Esophagus muscularis mucosa (tissue), 4 donors: ENCODE measurements at places on chromosomes 16 and 17. TPM values are rescaled to one million over a fixed set of nuclear protein-coding genes. Genes with fewer than 3 reads are reported as not detected.
A peak's percentile ranks its signal among the peaks of the same experiment; 100 is the strongest.

SPOP gene
- 156 TPM for total RNA-seq

SLC46A1 gene
- total RNA-seq, result 4.6 TPM

NPIPA8 gene
- 34.2 TPM for total RNA-seq

NTN1 gene
- total RNA-seq, result 116 TPM

C16orf46 gene
- total RNA-seq, result not detected

SOCS7 gene
- 11.2 TPM for total RNA-seq

CCL5 gene
- 11.3 TPM for total RNA-seq

SLC52A1 gene
- not detected for total RNA-seq

TUFM gene
- 92.0 TPM for total RNA-seq

DNA sequence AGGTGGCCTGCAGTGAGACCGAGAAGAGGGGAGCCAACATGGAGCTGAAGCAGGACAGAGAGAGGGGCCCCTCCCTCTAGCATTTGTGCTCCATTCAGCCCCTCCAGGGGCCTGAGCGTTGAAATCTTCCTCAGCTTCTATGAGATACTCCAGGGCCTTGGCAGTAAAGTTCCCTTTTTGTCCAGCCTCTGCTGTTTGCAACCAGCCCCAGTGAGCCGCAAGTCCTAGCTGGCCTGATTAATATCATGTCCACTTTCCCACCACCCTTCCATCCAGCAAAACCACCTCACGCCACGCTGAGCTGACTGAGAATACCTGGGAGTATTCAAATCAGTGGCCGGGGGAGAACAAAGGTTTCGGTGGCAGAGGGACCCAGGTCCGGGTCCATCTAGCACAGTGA lies 11.7 kb upstream of the RPH3AL start:
- H3K36me3 ChIP-seq, result no peaks in the 10 kb centered on the region
- H3K4me1 ChIP-seq, result no peaks in the 10 kb centered on the region
- H3K27ac ChIP-seq, result no peak overlapping the region
- H3K27me3 ChIP-seq, result no peaks in the 10 kb centered on the region
- DNase-seq, result no peak
- no peak overlapping the region for H3K4me3 ChIP-seq

- no peak overlapping the region for H3K4me3 ChIP-seq
- no peak for DNase-seq
- H3K27me3 ChIP-seq, result no peaks in the 10 kb centered on the region
Measured at GRCh38 chr17:75601057-75601987, 13.7 kb downstream of the MYO15B start.

DNA sequence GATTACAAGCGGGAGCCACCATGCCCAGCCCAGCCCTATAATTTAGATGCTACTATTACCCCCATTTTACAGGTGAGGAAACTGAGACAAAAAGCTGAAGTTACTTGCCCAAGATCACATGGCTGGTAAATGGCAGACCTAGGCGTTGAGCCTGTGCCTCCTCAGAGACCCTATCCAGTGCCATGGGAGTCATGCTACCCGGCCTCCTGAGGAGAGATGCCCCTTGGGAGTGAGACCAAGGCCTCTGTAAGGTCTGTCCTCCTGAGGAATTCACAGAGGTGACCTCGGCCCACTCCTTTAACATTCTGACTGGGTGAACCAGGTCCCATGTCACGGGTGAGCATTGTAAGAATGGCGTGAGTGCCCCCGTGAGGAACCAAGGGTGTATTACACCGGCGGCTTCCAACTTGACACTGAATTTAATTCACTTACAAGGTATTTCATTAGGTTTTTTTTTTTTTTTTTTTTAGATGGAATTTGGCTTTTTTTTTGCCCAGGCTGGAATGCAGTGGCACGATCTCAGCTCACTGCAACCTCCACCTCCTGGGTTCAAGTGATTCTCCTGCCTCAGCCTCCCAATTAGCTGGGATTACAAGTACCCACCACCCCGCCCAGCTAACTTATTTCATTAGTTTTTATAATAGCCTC lies 95.7 kb downstream of the ABCC6 start:
- no peak overlapping the region for H3K4me3 ChIP-seq
- H3K4me1 ChIP-seq, result peaks cover 43% of the 10 kb centered on the region
- DNase-seq, result peak; percentile 94
- peak overlapping the region; percentile 73 for H3K27ac ChIP-seq
- no peaks in the 10 kb centered on the region for H3K27me3 ChIP-seq
- H3K36me3 ChIP-seq, result peaks cover 64% of the 10 kb centered on the region

DNA sequence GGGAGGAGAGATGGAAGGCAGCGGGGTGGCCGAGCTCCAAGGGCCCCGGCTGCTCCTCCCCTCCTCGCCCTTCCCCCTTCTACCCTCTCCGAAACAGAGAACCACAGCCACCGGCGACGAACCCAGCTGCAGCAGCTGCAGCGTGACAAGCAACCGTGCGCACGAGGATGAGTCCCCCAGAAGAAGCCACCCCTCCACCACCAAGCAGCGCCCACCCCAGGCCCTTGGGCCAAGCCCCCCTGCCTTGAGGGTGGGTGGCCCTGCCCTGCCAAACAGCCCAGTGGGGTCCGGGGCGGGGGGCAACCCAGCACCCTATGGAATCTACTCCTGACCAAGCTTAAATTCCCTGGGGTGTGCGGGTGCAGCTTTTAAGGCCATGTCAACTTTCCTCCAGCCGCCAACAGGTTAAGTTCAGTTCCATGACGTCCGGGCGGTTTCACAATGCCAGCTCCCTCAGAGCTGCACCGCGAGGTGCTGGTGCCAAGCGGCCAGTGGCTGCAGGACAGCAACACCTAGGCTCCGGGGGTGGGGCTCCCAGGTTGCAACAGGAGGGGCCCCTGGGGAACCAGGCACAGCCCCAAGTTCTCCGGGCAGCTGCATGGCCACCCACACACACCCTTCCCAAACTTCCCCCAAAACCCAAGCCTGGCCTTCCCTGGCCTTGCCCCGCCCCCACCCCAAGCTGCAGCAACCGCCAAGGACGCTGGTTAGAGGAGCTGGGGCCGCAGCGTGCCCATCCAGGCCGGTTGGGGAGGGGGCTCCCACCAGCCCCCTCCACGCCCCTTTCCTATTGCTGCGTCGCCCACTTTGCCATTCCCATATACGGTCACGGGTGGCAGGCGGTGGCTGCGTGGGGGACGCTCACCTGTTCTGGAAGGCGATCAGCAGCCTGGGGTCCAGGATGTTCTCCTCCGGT lies 2.0 kb downstream of the CBX4 start:
- peaks cover 26% of the 10 kb centered on the region for H3K27me3 ChIP-seq
- peak overlapping the region; percentile 98 for H3K27ac ChIP-seq
- DNase-seq, result no peak

DNA sequence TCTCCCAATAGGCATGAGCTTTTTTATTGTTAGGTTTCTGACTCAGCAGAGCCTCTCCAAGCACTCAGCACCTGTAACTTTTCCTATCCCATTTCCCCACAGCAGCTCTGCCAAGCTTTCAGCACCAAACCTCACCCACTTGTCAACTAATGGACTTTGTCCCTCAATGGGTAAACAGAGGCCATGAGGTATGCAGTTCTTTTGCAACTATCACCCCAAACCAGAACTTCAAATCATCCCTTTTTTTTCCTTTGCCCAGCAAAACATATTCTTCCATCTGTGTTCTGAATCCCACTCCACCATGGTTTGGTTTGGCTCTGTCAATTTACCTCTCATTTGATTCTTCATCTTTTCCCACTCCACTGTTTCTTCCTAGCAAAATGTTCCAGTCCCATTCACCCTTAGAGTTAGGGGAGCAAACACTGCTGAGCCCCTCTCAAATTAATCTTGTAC lies 58.1 kb downstream of the TOX3 start:
- H3K4me3 ChIP-seq, result no peak overlapping the region
- no peak for DNase-seq
- H3K27ac ChIP-seq, result no peak overlapping the region

DNA sequence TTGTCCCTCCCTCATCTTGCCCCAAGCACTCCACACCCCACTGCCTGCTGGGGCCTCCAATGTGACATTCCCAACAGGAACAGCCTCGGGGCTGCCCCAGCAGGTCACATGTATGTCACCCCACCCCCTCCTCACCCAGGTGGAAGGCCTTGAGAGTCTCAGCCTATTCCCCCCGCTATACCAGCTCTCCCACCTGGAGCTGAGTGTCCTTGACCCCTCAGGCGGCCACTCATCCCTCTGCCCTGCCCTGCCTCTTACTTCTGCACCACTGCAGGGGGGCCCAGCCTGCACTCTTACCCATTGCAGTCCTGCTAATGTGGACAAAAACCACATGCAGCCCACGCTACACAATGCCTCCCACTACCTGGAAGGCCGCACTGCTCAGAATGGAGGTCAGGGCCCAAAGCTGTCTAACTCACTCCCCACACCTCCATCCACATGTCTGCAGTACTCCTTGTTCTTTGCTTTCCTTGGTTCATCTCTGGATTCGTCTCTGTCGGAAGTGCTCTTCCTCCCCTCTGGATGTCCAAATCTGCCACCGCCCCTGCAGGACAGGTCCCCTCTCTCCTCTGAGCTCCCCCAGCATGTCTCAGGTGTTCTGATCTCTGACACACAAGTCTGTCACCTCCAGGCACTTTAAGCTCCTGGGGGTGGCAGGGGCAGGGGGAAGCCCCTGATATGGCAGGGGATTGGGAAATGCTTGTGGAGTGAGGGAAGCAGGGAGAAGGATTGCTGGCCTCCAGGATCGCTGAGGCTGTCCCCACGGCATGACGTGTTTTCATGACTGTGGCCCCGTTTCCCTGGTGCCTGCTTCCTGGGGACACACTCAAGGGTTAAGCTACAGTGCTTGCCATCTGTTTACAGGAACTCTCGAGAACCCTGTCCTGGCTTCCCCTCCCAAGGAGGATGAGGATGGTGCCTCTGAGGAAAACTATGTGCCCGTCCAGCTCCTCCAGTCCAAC lies 20.8 kb downstream of the TRPV2 start:
- no peak overlapping the region for H3K27ac ChIP-seq
- no peak overlapping the region for H3K4me3 ChIP-seq
- DNase-seq, result no peak
- H3K27me3 ChIP-seq, result no peaks in the 10 kb centered on the region
- H3K4me1 ChIP-seq, result peaks cover 24% of the 10 kb centered on the region

DNA sequence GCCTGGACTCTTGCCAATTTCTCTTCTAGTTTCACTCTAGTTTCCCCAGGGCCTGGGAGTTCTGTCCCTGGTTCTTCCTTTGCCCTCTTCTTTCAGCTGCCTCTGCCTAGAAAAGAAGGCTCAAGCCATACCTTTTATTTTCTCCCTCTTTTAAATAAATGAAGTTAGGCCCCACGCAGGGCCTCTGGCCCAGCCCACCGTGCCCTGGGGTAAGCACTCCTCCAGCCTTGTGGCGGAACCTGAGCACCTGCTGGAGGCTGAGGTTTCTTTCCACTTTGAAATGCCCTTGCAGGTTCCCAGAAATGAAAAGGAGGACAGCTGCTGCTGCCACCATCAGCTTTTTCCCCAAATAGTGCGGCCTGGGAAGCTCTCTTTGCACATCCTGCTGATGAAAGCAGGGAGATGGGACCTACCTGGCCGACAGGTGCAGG lies 139.4 kb downstream of the CCDC182 start:
- no peaks in the 10 kb centered on the region for H3K36me3 ChIP-seq
- DNase-seq, result no peak
- peak overlapping the region; percentile 59 for H3K27ac ChIP-seq
- H3K4me3 ChIP-seq, result peak overlapping the region; percentile 32

GRCh38 chr17:35879773-35880654 lies at the start of gene CCL5:
TSS of gene CCL5 (minus strand) at chr17:35880360.
- DNase-seq, result no peak
- no peak within 1 kb of the TSS for H3K27ac ChIP-seq
- H3K4me3 ChIP-seq, result no peak within 1 kb of the TSS
- H3K4me1 ChIP-seq, result no peaks in the 10 kb centered on the region
- no peaks in the 10 kb centered on the region for H3K27me3 ChIP-seq
- no peaks in the 10 kb centered on the region for H3K36me3 ChIP-seq

- no peaks in the 10 kb centered on the region for H3K27me3 ChIP-seq
- no peaks in the 10 kb centered on the region for H3K4me1 ChIP-seq
- no peaks in the 10 kb centered on the region for H3K36me3 ChIP-seq
- no peak for DNase-seq
- no peak overlapping the region for H3K27ac ChIP-seq
- no peak overlapping the region for H3K4me3 ChIP-seq
Measured at GRCh38 chr16:54152362-54153239, 134.0 kb downstream of the IRX3 start.

GRCh38 chr17:77451245-77451893 lies 310.6 kb downstream of the SEC14L1 start:
- H3K36me3 ChIP-seq, result no peaks in the 10 kb centered on the region
- H3K4me1 ChIP-seq, result peaks cover 76% of the 10 kb centered on the region
- H3K4me3 ChIP-seq, result peak overlapping the region; percentile 74
- DNase-seq, result no peak
- H3K27me3 ChIP-seq, result no peaks in the 10 kb centered on the region
- H3K27ac ChIP-seq, result peak overlapping the region; percentile 96

DNA sequence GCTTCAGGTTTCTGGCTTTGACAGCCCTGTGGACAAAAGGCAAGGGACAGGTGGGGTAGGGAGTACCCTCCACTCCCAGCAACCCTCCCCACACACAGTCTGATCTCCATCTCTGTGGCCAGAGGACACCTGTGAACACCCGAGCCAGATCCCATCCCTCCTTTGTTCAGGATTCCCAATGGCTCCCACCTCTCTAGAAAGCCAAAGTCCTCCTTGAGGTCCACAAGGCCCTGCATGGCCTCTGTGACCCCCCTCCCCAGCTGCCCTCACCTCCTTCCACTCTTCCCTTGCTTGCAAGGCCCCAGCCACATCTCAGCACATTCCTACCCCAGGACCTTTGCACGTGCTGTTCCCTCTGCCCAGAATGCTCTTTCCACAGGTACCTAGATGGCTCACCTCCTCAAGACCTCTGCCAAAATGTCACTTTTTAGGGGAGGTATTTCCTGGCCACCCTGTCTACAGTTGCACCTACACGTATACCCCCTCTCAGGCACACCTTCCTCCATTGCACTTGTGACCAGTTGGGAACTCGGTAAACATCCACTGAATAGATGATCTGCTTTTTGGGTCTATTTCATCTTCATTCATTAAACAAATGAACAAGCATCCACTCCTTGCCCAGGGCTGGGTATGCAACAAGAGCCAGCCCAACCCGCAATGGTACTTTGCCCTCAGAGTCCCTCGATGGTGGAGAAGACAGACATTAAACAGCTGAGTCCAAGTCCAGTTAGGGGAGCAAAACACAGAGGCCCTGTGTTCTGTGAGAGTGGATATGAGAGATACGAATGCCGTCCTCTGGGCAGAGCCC lies 107.0 kb downstream of the CRLF3 start:
- no peaks in the 10 kb centered on the region for H3K36me3 ChIP-seq
- no peak for DNase-seq
- no peaks in the 10 kb centered on the region for H3K4me1 ChIP-seq
- no peaks in the 10 kb centered on the region for H3K27me3 ChIP-seq

GRCh38 chr17:43998552-43998951 lies 5.9 kb upstream of the NAGS start:
- H3K27ac ChIP-seq, result no peak overlapping the region
- no peak overlapping the region for H3K4me3 ChIP-seq
- peaks cover 11% of the 10 kb centered on the region for H3K4me1 ChIP-seq
- DNase-seq, result no peak

GRCh38 chr17:29165800-29166506 lies 14.2 kb downstream of the MYO18A start:
- peaks cover 16% of the 10 kb centered on the region for H3K36me3 ChIP-seq
- H3K4me3 ChIP-seq, result no peak overlapping the region
- no peak for DNase-seq
- H3K27me3 ChIP-seq, result no peaks in the 10 kb centered on the region
- H3K27ac ChIP-seq, result no peak overlapping the region
